Uterine smooth muscle cell (primary cell): ENCODE measurements at places on chromosomes 4 and X. TPM values are rescaled to one million over a fixed set of nuclear protein-coding genes. Genes with fewer than 3 reads are reported as not detected.

Gene MND1
- total RNA-seq: 8.4 and 19.5 TPM in 2 replicates

Gene DOK7
- under 0.01 TPM in 1 of 2 replicates, not detected in the other for total RNA-seq

Gene FRMPD3
- total RNA-seq: not detected in 2 replicates

Gene RASGEF1B
- 1.1 and 1.2 TPM in 2 replicates for total RNA-seq

Gene NSUN7
- total RNA-seq: 0.22 and 1.1 TPM in 2 replicates
